ENCODE measurements at places on chromosomes 5 and 9.

GRCh38 chr5:82881571-82882174 lies 195.5 kb downstream of the TMEM167A start:
- DNase-seq, result no peak

- DNase-seq, result no peak
Measured at GRCh38 chr9:129644902-129645301, 3.0 kb upstream of the ASB6 start.

GRCh38 chr5:77669677-77670076 lies 31.2 kb upstream of the OTP start:
- DNase-seq, result no peak

- DNase-seq, result no peak
Measured at GRCh38 chr5:84085387-84086041, 299.2 kb downstream of the EDIL3 start.

GRCh38 chr5:125978015-125978414 lies 445.2 kb upstream of the GRAMD2B start:
- DNase-seq, result no peak

GRCh38 chr9:15249042-15249818 lies 57.8 kb downstream of the TTC39B start:
- no peak for DNase-seq

DNA sequence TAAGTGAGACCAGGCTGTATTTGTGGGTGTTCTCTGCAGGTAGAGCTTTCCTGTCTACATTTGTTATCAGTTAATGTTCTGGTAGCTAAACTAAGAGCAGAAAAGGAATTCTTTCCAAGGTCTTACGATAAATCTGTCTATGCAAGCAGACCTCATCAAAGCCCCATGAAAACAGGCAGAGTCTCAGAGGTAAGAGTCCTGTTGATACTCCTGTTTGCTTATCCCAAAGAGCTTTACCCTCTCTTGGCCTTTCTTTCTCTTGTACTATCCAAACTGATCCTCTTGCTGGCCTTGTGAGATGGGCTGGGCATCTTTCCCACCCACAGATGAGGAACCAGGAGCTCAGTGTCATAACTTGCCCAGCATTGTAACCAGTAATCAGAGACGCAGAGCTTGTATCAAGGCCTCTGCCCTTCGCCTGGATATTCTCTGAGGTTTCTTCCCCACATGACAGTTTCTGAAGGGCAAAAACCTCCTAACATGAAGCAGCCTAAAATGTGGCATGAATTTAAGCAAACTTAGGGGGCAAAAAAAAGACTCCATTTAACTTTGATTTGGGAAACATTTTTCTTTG lies 33.5 kb downstream of the PRKACG start:
- DNase-seq, result no peak

GRCh38 chr5:73835726-73836125 lies 209.7 kb downstream of the ARHGEF28 start:
- no peak for DNase-seq

DNA sequence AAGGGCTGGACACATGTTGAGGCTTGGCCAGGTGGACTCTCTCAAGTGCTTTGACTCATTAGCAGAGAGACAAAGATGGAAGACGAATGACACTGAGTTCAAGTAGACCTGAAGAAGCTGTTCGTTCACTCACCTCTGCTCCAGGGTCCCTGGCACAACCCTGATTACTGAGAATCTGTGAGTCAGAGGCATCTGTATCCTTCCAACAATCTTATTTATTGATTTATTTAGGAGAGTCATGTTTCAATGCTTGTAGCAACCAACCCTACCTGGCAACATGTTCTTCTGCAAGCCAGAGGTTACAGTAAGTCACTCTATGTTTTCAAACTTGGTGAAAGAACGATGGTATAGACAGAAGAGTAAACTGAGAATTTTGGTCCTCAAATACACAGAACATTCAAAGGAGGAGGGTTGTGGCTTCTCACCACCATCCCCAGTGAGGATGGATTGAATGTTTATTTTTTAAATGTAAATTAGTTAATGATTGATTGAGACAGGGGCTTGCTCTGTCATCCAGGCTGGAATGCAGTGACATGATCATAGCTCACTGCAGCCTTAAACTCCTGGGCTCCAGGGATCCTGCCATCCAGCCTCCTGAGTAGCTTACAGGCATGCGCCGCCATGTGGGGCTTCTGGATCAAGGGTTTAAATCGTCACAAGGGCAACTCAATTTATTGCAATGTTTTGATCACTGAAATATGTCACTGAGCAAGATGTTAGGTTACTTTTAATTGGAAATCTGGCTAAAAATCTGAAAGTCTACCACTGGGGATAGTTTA lies 55.7 kb upstream of the CARTPT start:
- DNase-seq, result no peak

GRCh38 chr9:4012441-4012840 lies 287.4 kb downstream of the GLIS3 start:
- no peak for DNase-seq

GRCh38 chr9:77712533-77713130 lies 64.5 kb upstream of the GNA14 start:
- DNase-seq, result no peak

DNA sequence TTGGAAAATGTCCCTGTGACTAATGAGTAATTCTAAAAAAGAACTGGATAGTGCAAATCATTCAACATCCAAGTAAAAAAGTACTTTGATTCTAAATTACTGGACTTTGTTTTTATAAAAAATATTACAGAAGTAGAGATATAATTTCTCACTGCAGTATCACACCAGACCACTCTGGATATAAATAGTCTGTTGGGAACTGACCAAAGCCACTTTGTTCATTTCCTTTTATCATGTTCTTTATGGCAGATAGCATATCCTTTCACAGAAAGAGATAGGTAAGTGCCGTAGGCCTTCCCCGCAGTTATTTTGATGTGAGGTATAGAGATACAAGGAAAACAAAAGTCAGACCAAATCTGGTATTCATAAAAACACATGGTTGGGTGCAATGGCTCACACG lies 827.4 kb upstream of the GRAMD2B start:
- no peak for DNase-seq
